Fibroblast of lung (primary cell): ENCODE measurements at places on chromosomes 7 and 10. TPM values are rescaled to one million over a fixed set of nuclear protein-coding genes. Genes with fewer than 3 reads are reported as not detected.
A peak's percentile ranks its signal among the peaks of the same experiment; 100 is the strongest.

Gene SPDYE2B
- not detected in 2 replicates for total RNA-seq

GRCh38 chr10:8036506-8037198, 17.8 kb upstream of the GATA3 start:
- DNase-seq, result no peak
- H3K36me3 ChIP-seq, result no peaks in the 10 kb centered on the region
- H3K27me3 ChIP-seq, result peaks cover 75% of the 10 kb centered on the region

DNA sequence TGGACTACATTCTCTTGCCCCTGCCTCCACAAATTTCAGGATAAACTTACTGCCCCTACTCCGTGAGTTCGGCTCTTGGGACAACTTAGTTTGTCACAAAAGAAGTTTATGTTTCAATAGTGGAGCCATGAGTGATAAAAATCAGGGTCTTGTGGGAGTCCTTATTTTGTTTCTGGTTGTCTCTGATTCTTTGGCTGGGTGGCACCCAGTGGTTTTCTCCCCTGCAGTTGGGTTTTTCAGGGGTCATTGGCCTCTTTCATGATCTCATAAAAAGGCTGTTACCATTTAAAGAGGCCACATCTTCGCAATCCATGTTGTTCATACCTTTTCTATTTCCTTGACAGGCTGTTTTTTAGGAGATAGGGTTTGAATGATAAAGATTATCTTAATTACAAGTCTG, 5.5 kb downstream of the TET1 start:
- no peaks in the 10 kb centered on the region for H3K27me3 ChIP-seq
- H3K27ac ChIP-seq, result no peak overlapping the region
- H3K4me1 ChIP-seq, result no peaks in the 10 kb centered on the region
- H3K36me3 ChIP-seq, result no peaks in the 10 kb centered on the region
- DNase-seq, result no peak
- H3K4me3 ChIP-seq, result no peak overlapping the region

GRCh38 chr7:150382844-150383225, 3.7 kb downstream of the ZNF775 start:
- H3K36me3 ChIP-seq, result no peaks in the 10 kb centered on the region
- H3K27me3 ChIP-seq, result no peaks in the 10 kb centered on the region
- no peak overlapping the region for H3K4me3 ChIP-seq
- H3K4me1 ChIP-seq, result peaks cover 7% of the 10 kb centered on the region

GRCh38 chr7:151553356-151553755, 33.7 kb upstream of the RHEB start:
- DNase-seq, result no peak
- no peaks in the 10 kb centered on the region for H3K36me3 ChIP-seq
- H3K4me1 ChIP-seq, result no peaks in the 10 kb centered on the region
- H3K4me3 ChIP-seq, result no peak overlapping the region
- no peaks in the 10 kb centered on the region for H3K27me3 ChIP-seq

DNA sequence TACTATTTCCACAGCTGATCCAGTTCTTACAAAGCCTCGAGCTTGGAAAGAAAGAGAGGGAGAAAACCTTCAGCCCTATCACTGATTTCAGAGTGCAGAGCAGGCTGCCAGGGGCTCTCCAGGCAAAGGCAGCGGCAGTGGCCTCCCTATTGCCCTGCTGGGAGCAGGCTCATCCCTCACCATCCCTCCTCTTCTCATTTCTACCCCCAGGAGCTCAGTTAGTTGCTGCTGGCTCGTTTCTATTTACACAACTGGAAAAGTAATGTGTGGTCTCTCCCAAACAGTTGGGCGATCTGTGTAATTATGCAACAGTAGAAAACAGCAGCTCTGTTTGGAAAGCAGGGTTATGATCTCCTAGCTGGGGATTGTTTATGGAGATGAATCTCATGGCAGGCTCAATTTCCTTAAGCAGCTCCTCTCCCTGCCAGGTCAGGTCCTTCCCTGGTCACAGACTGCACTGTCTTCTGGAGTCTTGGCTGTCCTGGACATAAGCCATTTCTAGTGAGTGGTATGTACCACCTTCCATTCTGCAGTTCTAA, 28.7 kb upstream of the TNS3 start:
- peak; percentile 64 for DNase-seq
- H3K27ac ChIP-seq, result peak overlapping the region; percentile 78
- no peak overlapping the region for H3K4me3 ChIP-seq

- no peak for DNase-seq
- H3K36me3 ChIP-seq, result no peaks in the 10 kb centered on the region
- H3K27ac ChIP-seq, result no peak overlapping the region
- H3K27me3 ChIP-seq, result peaks cover 29% of the 10 kb centered on the region
These were observed 20.4 kb upstream of the GOT1 start for GRCh38 chr10:99450624-99451498.
